ENCODE measurements at places on chromosomes 16 and 17.

DNA sequence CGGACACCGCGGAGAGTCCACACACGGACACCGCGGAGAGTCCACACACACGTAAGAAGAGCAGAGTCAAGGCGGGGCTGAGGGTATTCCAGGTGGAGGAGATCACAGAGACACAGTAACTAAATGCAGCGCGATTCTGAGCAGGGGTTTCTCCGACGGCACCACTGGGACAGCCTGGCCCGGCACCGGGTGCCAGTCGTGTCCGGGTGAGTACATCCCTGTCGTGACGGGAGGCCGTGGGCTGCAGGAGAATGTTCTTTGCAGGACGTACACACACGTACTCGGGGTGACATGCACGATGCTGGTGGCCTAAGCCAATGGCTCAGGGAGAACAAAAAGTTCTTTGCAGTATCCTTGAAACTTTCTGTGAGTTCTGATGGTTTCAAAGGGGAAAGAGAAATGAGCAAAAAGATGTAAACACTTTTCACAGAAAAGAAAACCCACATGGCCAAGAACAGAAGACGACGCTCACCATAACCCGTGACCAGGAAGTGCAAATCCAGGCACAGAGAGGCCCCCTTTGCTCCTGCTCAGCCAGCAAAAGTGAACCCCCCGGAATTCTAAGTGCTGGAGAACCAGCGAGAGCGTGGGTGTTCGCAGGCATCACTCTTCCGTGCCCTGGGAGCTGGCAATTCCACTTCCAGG lies 53.7 kb upstream of the METRNL start:
- DNase-seq = no peak

GRCh38 chr16:2496223-2497115 lies 17.3 kb upstream of the ATP6V0C start:
- no peak for DNase-seq

- no peak for DNase-seq
Observed at GRCh38 chr16:58236831-58237230, 38.9 kb upstream of the CSNK2A2 start.

DNA sequence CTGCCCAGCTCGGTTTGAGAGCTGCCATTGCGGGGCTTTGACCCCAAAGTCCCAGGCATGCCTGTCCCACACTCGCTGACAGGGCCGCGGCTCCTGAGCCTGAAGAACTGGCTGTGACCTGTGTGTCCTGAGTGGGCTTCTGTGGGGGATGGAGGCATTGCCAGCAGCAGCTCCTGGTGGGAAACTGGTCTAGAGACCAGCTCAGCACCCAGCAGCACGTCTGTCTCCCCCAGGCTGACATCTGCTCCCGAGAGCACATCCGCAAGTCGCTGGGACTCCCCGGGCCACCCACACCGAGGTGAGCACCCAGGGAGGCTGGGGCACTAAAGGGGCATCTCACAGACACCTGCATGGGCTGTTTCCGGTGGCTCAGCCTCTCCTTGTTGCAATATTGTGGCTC lies 13.4 kb downstream of the ENDOV start:
- no peak for DNase-seq

GRCh38 chr17:17506893-17507464 lies 10.8 kb upstream of the RASD1 start:
- DNase-seq = peak; percentile 42

- DNase-seq = no peak
Observed at GRCh38 chr16:84806256-84806889, 13.4 kb upstream of the CRISPLD2 start.

DNA sequence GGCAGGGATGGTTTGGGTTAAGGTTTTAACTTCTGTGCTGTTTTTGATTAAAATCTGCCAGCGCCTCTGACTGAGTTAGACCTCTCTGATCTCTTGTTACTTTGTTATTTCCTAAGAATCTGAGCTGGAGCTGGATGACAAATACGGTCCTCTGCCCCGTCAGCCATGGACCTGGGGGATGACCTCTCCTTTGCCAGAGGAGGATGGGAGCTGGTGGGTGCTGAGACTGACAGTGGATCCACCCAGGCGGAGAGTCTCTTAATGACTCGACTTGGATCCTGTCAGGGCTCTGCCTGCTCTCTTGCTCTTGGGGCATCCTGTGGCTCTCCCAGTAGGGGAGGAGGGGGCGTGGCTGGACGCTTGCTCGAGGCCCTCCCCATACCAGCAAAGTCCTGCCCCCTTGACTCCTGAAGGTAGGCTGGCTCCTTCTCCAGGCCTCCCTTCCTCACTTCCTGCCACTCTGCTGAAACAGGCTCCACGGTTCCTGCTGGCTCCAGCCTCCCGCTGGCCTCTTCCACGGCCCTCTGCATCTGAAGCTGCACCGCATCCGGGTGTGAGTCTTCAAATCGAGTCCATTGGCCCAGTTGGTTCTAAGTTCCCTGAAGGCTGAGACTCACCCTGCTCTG lies 24.8 kb upstream of the MAP3K14 start:
- DNase-seq = peak; percentile 48

- peak; percentile 83 for DNase-seq
Observed at GRCh38 chr16:56425439-56425832, at the start of gene AMFR. Gene AMFR, minus strand, starts transcription at chr16:56425545. Its CDS starts 218 bp downstream, at chr16:56425327.
